Activated CD4-positive, alpha-beta T cell treated with anti-CD3 and anti-CD28 coated beads, Interleukin-2, amount 50 U/mL, for 24 hours (primary cell): ENCODE measurements at places on chromosomes 3 and 15.

DNA sequence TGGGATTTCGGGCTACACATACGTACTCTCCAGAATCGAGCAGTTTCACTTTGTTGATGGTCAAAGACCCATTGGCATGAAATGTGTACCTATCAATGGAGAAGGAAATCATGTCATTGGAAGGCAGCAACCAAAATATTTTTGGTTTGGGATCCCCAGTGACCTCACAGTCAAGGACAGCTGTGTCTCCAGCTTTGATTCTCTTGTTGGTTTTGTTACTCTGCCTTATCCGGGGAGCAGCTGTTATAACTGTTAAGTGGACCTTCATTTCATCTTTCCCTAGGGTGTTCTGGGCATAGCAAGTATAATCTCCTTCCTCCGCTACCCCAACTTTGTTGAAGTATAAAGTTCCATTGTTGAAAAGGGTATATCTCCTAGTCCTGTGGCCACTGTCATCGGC, 23.0 kb downstream of the IGSF10 start:
- DNase-seq: no peak

GRCh38 chr3:25831578-25831977, 41.7 kb downstream of the OXSM start:
- no peak for DNase-seq

DNA sequence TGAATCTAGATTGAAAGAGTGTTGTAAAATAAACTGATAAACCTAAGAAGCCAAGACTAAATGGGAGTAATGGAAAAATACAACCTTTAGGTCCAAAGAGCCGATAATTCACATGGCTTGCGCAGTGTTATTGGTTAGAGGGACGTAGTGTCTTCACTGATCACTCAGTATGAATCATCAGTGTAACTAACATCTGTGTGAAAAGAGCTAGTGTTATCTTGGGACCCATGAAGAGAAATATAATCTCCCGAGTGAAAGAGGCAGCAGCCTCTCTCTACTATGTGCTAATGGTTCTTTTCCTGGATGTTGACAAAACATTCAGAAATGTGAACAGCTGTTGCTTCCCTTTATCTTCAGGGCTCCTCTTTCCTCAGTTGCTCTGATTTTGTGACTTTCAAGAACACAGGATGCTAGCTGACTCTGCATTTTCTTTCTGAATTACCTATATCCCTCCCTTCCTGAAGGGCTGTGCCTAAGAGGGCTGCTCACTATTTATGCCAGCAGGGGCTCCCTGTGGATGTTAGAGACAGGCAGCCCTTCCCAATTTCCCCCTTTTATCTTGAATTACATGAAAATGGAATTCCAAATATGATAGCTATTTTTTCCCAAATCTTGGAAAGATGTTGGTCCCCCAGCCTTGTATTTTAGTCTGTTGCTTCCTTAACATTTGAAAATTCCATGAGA, 128.8 kb downstream of the GRM7 start:
- no peak for DNase-seq

DNA sequence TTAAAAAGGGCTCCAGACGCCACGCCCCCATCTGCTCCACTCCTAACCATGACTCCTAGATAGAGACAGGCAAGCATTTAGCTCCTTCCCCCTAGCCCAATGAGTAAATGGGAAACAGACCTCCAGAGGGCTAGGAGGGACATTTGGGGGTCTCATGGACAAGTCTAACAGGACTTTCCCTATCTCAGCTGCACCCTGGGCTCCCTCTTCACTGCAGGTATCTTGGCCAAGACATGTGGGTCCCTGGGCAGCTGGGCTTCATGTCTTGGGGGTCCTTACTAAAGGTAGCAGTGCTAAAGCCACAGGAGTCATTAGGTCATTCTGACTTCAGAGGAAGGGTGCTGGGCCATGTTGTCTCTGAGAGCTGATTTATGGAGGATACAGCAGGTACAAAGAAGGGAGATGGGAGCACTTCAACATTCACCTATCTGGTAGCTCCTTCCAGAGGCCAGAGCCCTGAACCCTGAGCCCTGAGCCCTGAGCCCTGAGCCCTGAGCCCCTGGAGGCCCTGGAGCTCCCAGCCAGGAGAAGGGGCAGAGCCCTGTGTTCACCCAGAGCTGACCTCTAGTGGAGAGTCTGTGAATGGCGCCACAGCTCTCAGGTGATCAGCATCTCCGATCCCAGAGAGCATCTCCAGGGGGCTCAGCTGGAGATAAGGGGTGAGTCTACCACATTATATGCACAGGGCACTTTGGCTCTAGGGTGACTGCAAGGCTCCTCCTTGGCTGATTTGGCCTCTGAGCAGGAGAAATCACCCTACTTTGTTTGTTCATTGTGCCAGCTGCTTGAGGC, 40.1 kb upstream of the EPHB1 start:
- no peak for DNase-seq

DNA sequence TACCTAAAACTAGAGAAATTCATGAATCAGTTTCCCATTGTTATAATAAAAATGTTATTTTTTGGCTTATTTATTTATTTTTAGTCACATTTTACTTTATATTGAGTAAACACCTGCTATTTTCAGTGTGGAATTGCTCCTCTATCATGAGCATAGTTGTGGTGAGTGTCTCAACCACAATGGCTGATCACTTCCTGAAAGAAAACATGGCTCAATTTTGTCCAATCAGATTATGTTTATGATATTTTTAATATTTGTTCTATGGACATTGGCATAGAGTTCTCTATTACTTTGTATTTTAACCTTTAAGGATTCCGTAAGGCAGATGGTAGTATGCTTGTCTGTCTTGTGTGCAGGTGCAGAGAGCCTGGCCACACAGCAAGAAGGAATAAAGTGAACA, 16.2 kb upstream of the GRM7 start:
- no peak for DNase-seq

DNA sequence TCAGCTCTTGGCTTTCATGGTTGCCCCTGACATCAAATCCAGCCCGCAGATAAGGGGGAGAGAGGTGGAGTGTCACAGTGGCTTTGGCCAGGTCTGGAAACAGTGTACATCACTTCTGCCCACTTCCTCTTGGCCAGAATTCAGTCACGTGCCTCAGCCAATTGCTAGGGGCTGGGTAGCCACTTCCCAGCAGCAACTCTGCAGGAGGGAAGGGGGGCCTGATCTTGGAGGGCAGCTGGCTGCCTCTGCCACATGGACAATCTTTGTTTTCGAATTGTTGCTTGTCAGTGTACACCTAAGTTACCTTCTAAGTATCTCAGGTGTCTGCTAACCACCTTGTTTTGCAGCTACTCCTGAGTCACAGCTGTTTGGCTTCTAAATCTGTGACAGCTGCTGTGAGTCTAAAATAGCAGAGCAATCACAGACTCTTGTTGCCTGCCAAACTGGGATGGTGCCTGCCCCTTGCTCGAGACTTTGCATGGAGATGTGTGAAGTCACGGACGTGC, 41.0 kb upstream of the LIMD1 start:
- no peak for DNase-seq

- DNase-seq: no peak
Observed at GRCh38 chr15:84552896-84553295, 47.9 kb upstream of the ZSCAN2 start.

DNA sequence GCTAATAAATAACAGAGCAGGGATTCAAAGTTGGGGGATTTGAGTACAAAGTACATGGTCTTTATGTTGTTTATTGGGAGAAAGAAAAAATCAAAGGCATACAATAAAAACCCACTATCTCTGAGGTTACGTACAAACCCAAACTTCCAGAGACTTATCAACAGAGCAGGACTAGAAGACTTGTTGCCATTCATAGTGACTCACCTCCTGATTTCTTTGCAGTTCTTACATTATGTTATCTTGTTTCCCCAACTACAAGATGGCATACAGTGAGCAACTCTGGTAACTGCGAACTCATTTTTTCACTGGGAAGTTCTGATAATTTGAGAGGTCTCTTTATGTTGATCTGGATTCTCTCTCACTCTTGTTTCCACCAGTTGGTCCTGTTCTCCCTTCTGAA, 80.6 kb upstream of the ETV5 start:
- no peak for DNase-seq

GRCh38 chr15:65829130-65829764, 37.2 kb upstream of the DENND4A start:
- no peak for DNase-seq

- no peak for DNase-seq
Observed at GRCh38 chr3:142213298-142213697, 12.1 kb downstream of the GK5 start.

- no peak for DNase-seq
Observed at GRCh38 chr3:150303768-150304167, 104.3 kb upstream of the TSC22D2 start.
